ENCODE measurements at places on chromosomes 5 and 9. TPM values are rescaled to one million over a fixed set of nuclear protein-coding genes. Genes with fewer than 3 reads are reported as not detected.

GRCh38 chr5:14178671-14179211 is 35.6 kb downstream of the TRIO start:
- no peaks in the 10 kb centered on the region for H3K36me3 ChIP-seq
- no peak for DNase-seq
- peaks cover 9% of the 10 kb centered on the region for H3K27me3 ChIP-seq
- H3K4me3 ChIP-seq = no peak overlapping the region
- peaks cover 3% of the 10 kb centered on the region for H3K4me1 ChIP-seq

SLC34A1 gene
- total RNA-seq = 0.25 TPM

DNA sequence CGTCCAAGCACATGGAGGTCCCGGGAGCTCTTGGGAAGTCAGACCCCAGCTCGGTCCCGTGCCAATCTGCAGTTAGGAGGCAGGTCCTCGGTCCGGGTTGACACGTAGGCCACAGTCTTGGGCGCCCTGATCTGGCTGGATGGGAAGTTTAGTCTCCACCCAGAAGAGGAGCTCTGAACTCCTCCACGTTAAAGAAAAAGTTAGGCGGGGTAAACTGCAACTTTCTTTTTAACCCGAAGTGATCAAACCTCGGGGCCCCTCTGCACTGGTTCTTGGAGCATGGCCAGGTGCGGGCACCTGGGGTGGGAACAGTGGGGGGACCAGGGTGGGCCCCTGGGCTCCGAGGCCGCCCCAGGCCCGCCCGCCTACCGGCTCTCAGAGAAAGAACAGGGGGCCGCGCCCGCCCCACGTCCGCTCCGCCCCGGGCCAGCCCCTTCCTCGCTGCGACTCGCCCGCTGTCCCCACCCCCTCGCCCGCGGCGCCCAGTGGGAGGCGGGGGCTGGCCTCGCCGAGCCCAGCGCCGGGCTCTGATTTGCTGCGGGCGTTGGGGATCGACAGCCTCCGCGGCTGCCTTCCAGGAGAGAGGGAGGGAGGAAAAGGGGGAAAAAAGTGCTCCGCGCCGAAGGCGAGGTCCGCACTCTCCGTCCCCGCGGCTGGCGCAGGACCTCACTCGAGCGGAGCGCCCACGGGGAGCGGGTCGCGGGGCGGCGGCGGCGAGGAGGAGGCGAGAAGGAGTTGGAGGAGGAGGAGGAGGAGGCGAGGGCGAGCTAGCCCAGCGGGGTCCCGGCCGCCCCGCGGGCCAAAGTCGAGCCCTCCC is at the start of gene COL5A1:
COL5A1 (plus strand) TSS at position 631 of the 817 bp plus-strand sequence. CDS start 385 bp downstream, outside the sequence.
- DNase-seq = no peak
- H3K4me3 ChIP-seq = peak within 1 kb of the TSS; percentile 63
- H3K36me3 ChIP-seq = no peaks in the 10 kb centered on the region

C5orf58 gene
- not detected for total RNA-seq

GRCh38 chr5:127409921-127410675 is 107.3 kb upstream of the PRRC1 start:
- H3K36me3 ChIP-seq = no peaks in the 10 kb centered on the region
- peaks cover 3% of the 10 kb centered on the region for H3K27me3 ChIP-seq
- no peak overlapping the region for H3K27ac ChIP-seq
- no peak overlapping the region for H3K4me3 ChIP-seq
- no peak for DNase-seq

RANBP17 gene
- 0.83 TPM for total RNA-seq

GGTA1 gene
- total RNA-seq = not detected

GRCh38 chr9:70983723-70984295 is 137.6 kb downstream of the TRPM3 start:
- no peak overlapping the region for H3K4me3 ChIP-seq
- H3K27ac ChIP-seq = no peak overlapping the region
- H3K36me3 ChIP-seq = no peaks in the 10 kb centered on the region
- no peak for DNase-seq
- H3K4me1 ChIP-seq = no peaks in the 10 kb centered on the region

DNA sequence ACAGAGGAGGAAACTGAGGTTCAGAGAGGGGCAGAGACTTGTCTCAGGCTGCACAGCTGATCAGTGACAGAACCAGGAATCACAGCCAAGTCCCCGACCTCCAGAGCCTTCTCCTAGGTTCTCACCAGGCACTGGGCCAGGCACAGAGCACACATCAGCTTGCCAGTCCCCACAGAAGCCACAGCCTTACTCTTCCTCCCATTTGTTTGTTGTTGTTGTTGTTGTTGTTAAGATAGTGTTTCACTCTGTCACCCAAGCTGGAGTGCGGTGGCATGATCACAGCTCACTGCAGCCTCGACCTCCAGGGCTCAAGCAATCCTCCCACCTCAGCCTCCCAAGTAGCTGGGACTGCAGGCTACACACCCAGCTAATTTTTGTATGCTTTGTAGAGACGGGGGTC is 41.4 kb downstream of the NAIF1 start:
- H3K27me3 ChIP-seq = no peaks in the 10 kb centered on the region
- H3K4me1 ChIP-seq = peaks cover 91% of the 10 kb centered on the region
- no peak for DNase-seq

LRRC19 gene
- total RNA-seq = not detected

C5 gene
- 1.1 TPM for total RNA-seq

TNFSF8 gene
- total RNA-seq = 15.9 TPM

DNA sequence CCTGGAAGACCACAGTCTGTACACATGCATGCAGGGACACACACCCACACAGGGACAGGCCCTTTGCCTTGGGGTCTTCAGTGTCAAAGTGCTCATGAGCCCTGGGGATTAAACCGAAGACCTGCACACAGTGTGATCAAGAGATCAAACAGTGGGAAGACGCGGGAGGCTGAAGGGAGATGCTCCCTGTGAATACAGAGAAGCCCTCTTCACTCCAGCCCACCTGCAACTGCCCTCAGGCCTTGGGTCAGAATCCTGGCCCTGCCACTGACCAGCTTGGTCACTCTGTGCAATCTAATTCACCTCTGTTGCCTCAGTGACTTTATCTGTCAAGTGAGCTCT is 2.9 kb downstream of the RALGDS start:
- peaks cover 24% of the 10 kb centered on the region for H3K4me1 ChIP-seq
- no peaks in the 10 kb centered on the region for H3K27me3 ChIP-seq
- no peak overlapping the region for H3K4me3 ChIP-seq
- no peaks in the 10 kb centered on the region for H3K36me3 ChIP-seq
- DNase-seq = no peak

DNA sequence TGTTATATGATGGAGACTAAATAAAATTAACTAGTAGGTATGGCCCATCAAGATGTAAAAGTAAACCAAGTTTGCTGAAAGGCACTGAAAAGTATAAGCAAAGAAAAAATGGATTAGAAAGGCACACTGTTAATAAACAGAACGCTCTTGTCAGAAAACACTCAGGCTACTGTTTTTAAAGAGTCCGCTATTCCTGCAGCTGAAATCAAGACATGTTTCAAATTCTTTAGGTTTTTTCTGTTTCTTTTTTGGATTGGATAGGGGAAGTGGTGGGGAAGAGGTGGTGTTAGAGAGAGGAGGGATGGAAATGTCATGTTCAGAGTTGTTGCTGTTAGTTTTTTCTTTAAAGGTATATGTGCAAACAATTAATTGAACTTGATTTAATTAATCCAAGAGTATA is 17.5 kb downstream of the OSTF1 start:
- peaks cover 32% of the 10 kb centered on the region for H3K4me1 ChIP-seq
- no peaks in the 10 kb centered on the region for H3K27me3 ChIP-seq
- no peak overlapping the region for H3K4me3 ChIP-seq
- H3K36me3 ChIP-seq = peaks cover 8% of the 10 kb centered on the region
- H3K27ac ChIP-seq = peak overlapping the region; percentile 32
- DNase-seq = no peak

- H3K4me3 ChIP-seq = no peak overlapping the region
- no peaks in the 10 kb centered on the region for H3K36me3 ChIP-seq
- H3K27me3 ChIP-seq = no peaks in the 10 kb centered on the region
- no peak for DNase-seq
- no peaks in the 10 kb centered on the region for H3K4me1 ChIP-seq
Measured at GRCh38 chr5:89255845-89256463, 373.0 kb upstream of the MEF2C start.

DNA sequence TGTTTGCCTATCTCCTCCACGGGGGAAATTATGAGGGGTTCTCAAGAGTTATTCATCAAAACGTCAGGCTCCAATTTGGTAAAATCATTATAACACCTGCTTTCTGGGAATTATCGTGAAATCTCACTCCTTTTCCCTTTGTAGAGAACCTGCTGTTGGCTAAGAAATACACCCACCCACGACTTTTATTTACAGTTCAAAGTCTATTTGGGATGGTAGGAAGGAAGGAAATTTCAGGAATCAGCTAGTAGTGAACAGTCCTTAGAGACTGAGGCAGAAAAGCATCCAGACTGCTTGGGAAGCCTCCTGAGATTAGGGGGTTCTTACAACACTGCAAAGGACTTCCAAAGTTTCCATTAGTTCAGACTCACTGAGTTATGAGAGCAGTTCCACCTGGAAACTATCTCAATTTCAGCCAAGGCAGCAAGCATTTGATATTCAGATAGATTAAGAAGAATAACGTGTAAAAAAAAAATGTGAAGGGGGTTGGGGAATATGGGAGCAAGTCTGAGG is 9.4 kb upstream of the SPDL1 start:
- H3K4me3 ChIP-seq = no peak overlapping the region
- no peaks in the 10 kb centered on the region for H3K4me1 ChIP-seq
- no peak for DNase-seq
- H3K36me3 ChIP-seq = no peaks in the 10 kb centered on the region
- no peak overlapping the region for H3K27ac ChIP-seq
- peaks cover 14% of the 10 kb centered on the region for H3K27me3 ChIP-seq

MTMR12 gene
- total RNA-seq = 25.4 TPM

LRRC70 gene
- total RNA-seq = 1.1 TPM

CDH10 gene
- total RNA-seq = not detected

GRCh38 chr9:132372177-132373095 is 17.6 kb upstream of the SETX start:
- no peak overlapping the region for H3K4me3 ChIP-seq
- no peak for DNase-seq
- peak overlapping the region; percentile 80 for H3K27ac ChIP-seq
- peaks cover 15% of the 10 kb centered on the region for H3K36me3 ChIP-seq

DNA sequence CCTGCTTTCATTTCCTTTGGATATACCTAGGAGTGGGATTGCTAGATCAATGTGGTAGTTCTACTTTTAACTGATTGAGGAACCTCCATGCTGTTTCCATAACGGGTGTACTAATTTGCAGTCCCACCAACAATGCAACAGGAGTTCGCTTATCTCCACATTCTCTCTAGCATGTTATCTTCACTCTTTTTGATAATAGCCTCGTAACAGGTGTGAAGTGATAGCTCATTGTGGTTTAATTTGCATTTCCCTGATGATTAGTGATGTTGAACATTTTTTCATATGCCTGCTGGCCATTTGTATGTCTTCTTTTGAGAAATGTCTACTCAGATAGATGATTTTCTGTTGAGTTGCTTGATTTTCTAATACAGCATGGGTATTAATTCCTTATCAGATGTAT is 142.2 kb downstream of the ZNF462 start:
- no peaks in the 10 kb centered on the region for H3K4me1 ChIP-seq
- no peak for DNase-seq
- H3K27me3 ChIP-seq = peaks cover 7% of the 10 kb centered on the region
- H3K27ac ChIP-seq = no peak overlapping the region
- no peaks in the 10 kb centered on the region for H3K36me3 ChIP-seq

GRCh38 chr9:7778851-7779600 is 20.6 kb downstream of the DMAC1 start:
- H3K4me3 ChIP-seq = no peak overlapping the region
- H3K4me1 ChIP-seq = no peaks in the 10 kb centered on the region
- no peaks in the 10 kb centered on the region for H3K36me3 ChIP-seq
- no peaks in the 10 kb centered on the region for H3K27me3 ChIP-seq
- DNase-seq = no peak

- no peaks in the 10 kb centered on the region for H3K27me3 ChIP-seq
- no peak overlapping the region for H3K27ac ChIP-seq
- H3K4me3 ChIP-seq = no peak overlapping the region
- DNase-seq = no peak
- no peaks in the 10 kb centered on the region for H3K36me3 ChIP-seq
Measured at GRCh38 chr5:97979740-97980139, 793.7 kb upstream of the RGMB start.

DNA sequence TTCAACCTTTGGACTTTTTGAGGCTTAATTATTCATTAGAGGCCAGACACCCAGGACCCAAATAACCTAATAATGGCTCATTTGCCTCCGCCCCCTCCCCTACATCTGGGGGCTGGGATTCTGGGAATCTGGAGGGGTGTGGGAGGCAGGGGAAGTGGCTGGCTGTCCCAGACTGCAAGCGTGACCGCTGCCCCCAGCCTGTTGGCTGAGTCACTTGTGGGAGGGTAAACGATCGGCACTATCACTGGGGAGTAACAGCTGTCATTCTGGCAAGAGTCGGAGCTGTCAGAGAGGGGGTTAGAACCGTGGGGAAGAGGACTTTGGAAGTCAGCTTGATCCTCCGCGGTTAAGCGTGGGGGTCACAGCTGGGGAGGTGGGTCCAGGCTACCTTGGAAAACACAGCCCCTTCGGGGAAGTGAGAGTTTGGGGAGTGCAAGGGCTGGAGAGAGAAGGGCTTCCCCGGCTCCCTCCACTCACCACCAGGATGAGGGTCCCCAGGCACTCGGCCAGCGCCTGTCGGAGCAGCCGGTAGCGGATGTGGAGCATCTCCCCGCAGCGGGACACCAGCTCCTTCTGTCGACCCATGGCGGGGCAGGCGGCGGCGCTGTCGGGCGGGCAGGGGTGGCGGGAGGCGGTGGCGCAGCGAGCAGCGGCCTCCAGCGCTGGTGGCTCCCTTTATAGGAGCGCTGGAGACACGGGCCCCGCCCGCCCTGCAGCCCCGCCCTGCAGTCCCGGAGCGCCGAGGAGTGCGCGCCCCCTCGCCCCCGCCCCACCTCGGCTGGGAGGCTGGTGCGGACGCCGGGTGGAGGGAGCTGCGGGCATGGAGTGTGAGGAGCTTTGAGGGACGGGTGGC is at the start of gene AQP3:
AQP3 (minus strand) TSS at position 648 of the 853 bp plus-strand sequence; CDS start at position 585, 63 bp downstream.
- peaks cover 72% of the 10 kb centered on the region for H3K4me1 ChIP-seq
- no peaks in the 10 kb centered on the region for H3K27me3 ChIP-seq
- H3K27ac ChIP-seq = peak within 1 kb of the TSS; percentile 96
- DNase-seq = peak; percentile 72
- H3K4me3 ChIP-seq = peak within 1 kb of the TSS; percentile 95

GPR151 gene
- total RNA-seq = not detected

DNA sequence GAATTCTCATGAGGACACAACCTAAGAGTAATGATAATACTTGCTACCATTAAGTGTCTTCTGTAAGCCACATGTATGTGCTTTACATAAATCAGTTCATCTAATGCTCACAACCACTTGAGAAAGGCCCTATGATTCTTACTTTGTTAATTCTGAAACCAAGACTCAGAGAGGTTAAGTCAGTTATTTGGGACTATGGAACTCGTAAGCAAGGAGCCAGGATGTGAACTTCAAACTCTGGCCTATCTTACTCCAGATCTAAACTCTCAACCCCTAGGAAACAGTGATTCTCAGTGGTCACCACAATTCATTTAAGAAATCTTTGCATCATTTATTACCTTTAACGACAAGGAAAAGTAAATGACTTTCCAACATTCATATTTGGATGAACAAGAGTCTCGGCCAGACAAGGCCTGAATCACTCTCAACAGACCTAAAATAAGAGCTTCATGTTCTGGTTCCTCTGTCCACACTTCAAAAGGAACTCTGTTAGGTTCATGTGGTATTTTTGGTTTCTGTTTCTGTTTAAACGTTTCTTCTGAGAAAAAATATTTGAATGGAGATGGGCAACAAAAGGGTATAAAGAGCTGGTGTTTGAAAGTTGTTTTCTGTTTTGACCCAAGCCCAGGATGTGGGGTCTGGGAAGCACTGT is 104.8 kb downstream of the LPAR1 start:
- DNase-seq = no peak
- H3K36me3 ChIP-seq = no peaks in the 10 kb centered on the region
- no peak overlapping the region for H3K27ac ChIP-seq
- H3K4me1 ChIP-seq = no peaks in the 10 kb centered on the region

GRCh38 chr9:77488439-77489126 is 159.5 kb downstream of the GNA14 start:
- peaks cover 7% of the 10 kb centered on the region for H3K36me3 ChIP-seq
- peaks cover 15% of the 10 kb centered on the region for H3K4me1 ChIP-seq
- DNase-seq = no peak
- H3K4me3 ChIP-seq = peak overlapping the region; percentile 69
- no peaks in the 10 kb centered on the region for H3K27me3 ChIP-seq
